ENCODE measurements at places on chromosomes 11 and 22. TPM values are rescaled to one million over a fixed set of nuclear protein-coding genes. Genes with fewer than 3 reads are reported as not detected.

DNA sequence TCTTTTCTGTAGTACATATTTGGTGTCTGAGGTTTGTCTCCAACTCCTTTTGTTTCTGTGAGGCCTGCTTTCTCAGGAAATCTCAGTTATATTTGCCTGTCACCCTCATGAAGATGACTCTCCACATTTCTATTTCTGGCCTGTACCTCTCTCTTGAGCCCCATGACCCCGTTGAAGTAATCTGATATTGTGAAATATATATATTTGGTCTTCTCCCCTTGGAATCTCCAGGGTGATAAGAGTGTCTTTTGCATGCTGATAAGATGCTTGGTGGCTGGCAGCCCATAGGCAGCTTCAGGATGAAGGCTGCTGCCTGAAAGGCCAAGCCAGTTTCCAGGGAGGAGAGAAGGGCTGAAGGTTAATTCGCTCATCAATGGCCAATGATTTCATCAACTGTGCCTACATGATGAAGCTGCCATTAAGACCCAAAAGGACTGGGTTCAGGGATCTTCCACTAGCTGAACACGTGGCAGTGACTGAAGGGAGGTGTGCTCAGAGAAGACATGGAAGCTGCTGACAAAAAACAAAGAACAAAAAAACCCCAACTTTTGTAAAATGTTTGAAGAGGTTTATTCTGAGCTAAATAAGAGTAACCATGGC lies 67.4 kb downstream of the MICAL2 start:
- DNase-seq, result no peak

- no peak for DNase-seq
These were observed 14.0 kb upstream of the ARHGAP8 start for GRCh38 chr22:44738347-44738715.

Gene ADM2
- 0.16 TPM for total RNA-seq

Gene NLRP10
- total RNA-seq, result not detected

Gene KLHL35
- total RNA-seq, result 8.1 TPM

Gene PLET1
- total RNA-seq, result not detected
